Cortex of kidney (tissue), 1 donor: ENCODE measurements at places on chromosomes 1 and 21.

GRCh38 chr1:12811409-12811784 lies 19.8 kb downstream of the PRAMEF11 start:
- no peak for DNase-seq

DNA sequence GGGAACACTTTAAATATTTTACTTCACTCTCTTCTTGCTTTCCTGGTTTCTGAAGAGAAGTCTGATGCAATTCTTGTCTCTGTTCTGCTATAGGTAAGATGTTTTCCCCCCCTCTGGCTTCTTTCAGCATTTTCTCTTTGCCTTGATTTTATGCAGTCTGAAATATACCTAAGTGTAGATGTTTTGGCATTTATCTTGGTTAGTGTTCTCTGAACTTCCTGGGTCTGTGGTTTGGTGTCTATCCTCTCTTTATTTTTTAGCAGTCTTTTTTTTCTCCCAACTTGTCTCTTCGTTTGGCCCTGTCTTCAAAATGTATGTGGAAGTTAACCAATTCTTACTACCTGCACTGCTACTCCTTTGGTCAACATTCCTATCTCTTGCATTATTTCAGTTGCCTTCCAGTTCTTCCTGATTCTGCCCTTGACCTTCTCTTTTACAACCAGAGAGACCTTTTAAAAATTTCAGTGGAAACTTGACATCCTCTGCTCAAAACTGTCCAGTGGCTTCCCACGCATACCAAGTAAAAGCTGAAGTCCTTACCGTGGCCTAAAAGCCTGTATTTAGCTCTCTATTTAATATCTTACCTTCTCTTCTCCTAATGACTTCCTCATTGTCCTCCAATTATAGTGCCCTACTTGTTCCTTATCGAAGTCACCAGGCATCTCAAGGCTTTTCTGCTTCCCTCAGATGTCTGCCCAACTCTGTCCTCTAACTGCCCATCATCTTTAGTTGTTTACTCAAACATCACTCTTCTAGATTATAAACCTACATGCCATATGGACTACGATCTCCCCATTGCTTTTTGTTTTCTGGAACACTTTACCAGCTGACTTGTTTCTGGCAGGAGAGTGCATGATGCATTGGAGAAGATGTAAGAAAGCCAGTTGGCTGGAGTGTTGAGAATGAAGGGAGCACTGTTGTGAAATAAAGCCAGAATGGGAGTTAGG lies 40.9 kb downstream of the RAP1A start:
- DNase-seq: no peak

GRCh38 chr1:7267493-7267892 lies 482.2 kb downstream of the CAMTA1 start:
- DNase-seq: no peak

DNA sequence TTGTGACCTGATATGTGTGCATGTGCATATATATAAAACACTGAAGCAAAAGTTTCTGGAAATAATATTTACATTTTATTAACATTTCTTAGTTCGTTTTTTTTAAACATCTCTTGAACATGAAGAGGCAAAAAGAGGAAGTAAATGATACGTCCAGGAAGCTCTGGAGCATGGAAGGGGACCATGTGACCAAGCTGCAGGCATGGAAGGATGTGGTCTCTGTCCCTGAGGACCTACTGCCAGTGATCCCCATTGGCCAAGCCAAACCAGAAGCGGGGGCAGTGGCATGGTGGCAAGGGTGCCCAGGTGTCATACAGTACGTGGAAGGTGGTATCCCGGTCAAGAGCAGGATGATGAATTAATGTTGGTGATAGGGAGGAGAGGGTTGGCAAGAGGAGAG lies 268.3 kb upstream of the PROX1 start:
- no peak for DNase-seq

DNA sequence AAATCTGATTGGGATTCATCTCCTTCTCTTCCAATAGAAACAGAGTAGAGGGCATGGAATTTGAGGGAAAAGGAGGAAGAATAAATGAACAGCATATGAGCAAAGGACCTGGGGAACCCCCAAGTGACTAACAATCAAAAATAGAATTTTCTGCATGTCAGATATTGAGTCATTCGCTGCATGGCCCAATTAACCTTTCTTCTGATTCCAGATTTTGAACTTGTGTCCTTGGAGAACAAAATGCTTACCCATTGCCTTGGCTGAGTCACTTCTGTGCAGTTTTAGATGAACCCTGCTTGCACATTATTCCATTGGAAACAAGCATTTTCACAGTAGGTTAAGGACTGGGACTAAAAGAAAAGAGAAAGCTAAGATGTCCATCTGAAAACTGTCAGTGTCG lies 390.5 kb downstream of the ST6GALNAC3 start:
- DNase-seq: no peak

- DNase-seq: no peak
These were observed 122.2 kb downstream of the KCNN3 start for GRCh38 chr1:154747740-154748404.

DNA sequence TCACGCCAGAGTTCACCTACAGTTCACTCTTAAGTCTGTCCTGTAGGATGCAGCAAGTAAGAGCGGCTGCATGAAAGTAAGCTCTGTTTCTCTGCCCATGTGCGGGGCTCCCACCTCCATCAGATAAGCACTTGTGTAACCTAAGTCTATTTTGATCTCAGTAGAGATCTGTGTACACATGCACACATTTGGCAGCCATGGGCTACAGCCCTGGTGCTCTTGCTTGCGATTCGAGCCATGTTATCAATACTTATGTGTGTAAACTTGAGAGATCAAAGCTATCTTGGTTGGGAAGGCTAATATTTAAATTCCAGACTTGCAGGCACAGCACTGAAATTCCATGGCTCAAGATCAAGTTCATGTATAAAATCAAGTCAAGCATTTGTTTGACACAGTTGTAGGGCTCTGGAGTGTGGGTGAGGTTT lies 244.7 kb upstream of the FGGY start:
- no peak for DNase-seq

GRCh38 chr1:246271516-246271915 lies 235.6 kb downstream of the SMYD3 start:
- DNase-seq: no peak

DNA sequence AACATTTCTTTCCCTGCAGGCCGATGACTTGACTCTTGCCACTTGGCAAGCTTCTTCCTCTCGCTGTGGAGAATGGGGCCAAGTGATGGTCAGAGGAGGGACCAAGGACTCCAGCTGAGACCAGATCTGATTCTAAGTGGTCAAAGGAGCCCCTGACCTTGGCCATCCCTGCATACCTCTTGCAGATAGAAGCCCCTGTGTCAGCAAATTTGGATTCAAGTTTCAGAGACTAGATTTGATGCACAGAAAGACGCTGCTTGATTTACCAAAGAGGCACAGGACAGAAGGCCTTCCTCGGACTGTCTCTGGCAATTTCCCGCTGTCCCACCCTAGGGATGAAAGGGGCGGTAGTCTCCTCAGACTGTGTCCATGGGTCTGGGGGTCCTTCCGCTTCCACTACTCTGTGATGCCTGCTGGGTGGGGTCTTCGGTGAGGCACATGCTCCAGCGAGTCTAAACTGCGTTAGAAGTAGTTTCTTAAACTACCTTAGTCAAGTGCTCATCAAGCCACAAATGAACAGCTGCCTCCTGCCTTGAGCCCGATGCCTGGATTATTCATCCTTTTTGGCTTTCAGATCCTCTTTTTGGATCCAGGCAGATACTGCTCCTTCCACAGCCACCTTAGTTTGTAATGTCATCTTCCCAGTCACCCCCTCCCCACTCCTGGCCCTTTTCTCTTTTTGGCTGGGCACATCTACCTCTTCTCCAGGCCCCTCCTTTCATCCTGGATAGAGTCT lies 31.8 kb upstream of the RBM15 start:
- DNase-seq: no peak
